Stimulated activated CD4-positive, alpha-beta T cell treated with anti-CD3 and anti-CD28 coated beads, Interleukin-1b, Interleukin-23, amount 100 ng/mL, for 1 hour (primary cell): ENCODE measurements at places on chromosomes 12 and 14.

- DNase-seq = no peak
These were observed 9.2 kb upstream of the APOLD1 start for GRCh38 chr12:12776261-12776660.

- no peak for DNase-seq
These were observed 56.6 kb downstream of the SCN8A start for GRCh38 chr12:51647647-51648046.

DNA sequence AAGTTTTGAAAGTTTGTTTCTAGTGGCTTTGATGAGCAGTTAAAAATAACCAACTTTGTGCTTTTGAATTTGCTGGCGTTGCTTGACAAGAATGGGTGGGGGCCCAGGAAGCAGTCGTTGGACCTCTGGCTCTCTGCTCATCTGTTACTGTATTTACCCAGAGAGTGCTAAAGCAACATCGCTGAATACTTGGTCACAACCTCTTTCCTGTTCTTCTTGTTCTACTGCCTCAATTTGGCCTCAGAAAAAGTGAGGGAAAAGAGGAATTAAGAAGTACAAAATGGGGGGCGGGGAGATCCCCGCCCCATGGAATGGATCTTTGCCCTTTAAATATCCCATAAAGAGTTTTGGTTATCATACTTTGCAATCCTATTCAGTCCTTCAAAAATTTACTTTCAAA is 221.5 kb upstream of the G2E3 start:
- DNase-seq = no peak

DNA sequence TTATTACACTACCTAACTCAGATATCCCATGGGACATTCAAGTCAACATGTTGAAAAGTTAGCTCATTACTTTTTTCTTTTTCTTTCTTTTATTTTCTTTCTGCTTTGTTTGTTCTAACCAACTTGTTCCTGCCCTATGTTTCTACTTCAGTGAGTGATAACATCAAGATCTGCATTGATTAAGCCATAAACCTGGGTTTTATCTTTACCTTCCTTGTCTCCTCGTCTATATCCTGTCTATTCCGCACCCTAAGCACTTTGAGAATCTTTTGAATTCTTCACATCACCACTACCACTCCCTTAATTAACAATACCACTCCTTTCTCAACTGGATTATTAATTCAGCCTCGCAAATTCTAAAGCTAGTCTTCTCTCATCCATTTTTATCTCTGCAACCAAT is 81.9 kb upstream of the AVPR1A start:
- no peak for DNase-seq

DNA sequence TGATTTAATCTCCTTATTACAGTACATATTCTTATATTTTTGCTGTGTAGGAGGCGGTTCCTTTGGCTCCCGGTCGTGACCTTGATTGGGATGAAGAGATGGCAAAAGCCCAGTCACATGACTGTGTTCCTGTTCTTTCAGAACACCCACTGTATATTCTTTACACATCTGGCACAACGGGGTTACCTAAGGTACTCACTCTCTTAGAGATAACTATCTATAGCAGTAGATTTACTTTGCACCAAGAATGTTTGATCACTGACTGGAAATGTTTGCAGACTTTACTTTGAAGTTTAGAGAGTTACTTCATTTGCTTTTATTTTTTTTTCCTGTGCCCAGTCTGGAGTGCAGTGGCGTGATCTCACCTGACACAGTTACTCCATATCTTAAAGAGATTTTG is 65.2 kb downstream of the ACSS3 start:
- DNase-seq = no peak

DNA sequence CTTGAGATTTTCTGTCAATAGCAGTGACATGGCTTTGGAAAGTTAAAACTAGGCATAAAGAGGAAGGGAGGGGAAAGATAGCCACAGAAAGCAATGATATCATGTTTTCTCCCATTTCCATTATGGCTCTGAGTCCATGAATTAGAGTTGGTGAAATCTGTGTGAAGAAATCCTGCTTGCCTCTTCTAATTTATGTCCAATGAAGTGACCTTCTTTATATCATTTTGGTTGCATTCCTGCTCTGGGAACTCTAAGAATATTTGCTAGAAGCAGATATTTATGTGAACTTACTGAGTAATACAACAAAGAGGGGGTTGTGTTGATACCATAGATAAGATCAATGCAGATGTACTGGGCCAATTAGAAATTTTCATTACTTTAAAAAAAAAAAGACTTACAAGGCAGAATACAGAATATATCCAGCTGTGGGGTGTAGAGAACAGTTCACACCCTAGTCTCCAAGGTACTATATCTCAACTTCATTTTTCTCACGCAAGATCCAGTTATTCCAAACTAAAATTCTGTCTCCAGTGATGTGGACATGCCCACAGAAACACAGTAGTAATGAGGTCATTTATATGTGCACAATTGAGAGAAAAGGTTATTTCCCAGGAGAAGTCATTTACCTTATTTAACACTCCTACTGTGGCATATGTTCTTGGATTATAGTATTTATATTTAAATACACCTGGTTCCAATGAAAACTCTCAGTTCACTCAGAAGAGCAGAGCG is 51.5 kb upstream of the KCNJ8 start:
- no peak for DNase-seq

DNA sequence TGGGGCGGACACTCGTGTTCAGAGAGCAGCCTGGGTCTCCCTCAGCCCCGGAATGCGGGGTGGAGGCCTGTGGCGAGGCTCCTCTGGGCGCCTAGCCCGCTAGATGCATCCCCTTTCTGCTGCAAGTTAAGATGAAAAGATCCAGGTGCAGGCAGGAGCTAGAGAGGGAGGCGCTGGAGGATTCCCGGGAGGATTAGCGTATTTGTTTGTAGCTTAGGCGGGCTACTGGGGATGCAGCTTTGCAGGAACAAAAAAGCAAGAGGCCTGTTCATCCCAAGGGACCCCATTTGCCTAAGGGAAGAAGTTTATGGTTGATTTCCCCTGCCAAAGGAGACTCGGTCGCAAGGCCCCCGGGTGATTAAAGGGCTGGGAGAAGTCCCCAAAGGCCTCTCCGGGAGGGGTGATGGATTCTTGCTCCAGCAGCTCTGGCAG is 824 bp downstream of the CCDC177 start:
- DNase-seq = no peak

- no peak for DNase-seq
These were observed 8.6 kb downstream of the INF2 start for GRCh38 chr14:104697892-104698583.

DNA sequence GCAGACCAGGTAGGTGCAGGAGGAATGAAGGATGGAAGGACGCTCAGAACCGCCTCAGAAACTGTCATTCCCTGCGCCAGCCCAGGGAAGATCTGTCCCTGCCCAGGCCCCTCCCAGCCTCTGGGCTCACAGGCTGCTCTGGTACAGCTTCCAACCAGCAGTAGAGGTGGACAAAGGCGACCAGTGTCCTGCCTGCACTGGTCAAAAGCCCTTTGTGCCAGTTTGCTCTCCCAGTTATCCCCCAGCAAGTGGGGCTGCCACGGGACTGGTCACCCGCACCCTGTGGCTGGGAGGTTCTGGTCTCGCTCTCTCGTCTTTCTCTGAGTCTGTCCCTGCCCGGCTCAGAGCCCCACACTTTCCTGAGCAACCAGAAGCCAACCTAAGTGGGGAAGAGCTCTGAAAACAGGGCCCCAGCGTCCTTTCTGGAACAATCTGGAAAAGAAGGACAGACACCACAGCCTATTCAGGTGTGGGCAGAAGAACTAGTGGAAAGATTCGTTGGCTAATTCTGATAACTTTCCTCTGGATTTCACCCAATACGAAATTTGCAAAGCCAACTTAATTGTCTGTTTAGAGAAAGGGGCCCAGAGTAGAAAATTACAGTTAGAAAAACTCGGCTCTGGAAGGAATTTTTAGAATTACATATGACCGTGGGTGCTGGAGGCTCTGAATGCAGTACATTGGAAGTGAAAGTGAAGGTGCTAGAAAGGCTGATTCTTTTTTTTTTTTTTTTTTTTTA is 21.7 kb downstream of the SNRNP35 start:
- no peak for DNase-seq

DNA sequence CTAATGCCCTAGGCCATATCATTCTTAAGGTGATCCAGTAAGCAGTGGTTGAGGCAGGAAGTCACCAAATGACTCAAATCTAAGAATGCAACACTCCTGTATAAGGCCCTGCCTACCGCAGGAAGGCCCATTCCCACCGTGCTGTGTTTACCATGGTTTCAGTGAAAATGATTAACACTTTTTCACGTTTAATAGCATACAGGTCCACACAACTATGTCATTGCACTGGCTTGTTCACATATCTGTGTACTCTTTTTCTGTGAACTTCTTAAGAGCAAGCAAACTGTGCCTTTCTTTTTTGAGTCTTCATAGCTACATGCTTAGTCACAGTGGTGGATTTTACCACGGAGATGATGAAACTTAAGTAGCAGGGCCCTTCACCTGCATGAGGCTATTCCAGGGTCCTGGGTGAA is 214.9 kb downstream of the CNTN1 start:
- DNase-seq = no peak

DNA sequence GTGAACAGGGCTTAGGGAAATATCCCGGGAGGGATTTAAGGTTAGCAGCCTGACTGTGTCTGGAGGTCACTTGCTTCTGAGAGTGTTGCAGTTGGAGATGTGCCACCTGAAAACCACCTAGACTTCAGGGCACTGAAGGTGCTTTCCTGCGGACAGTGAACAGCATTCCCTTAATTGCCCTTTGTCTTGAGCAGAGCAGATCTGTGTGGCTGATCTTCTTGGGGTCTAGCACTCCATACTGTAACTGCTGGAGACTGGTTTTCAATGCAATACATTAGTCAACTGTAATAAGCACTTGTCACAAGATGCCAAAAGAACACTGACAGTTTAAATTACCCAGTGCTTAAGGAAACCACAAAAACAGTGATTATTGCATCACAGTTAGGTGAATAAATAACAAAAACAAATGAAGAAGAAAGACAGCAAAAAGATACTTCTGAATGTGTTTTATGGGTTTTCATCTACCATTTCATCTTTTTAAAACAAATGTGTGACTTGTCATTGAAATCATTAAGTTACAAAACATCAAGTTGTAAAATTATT is 111.8 kb downstream of the PRIMA1 start:
- no peak for DNase-seq

- no peak for DNase-seq
These were observed 122.0 kb upstream of the EGLN3 start for GRCh38 chr14:34072921-34073320.

DNA sequence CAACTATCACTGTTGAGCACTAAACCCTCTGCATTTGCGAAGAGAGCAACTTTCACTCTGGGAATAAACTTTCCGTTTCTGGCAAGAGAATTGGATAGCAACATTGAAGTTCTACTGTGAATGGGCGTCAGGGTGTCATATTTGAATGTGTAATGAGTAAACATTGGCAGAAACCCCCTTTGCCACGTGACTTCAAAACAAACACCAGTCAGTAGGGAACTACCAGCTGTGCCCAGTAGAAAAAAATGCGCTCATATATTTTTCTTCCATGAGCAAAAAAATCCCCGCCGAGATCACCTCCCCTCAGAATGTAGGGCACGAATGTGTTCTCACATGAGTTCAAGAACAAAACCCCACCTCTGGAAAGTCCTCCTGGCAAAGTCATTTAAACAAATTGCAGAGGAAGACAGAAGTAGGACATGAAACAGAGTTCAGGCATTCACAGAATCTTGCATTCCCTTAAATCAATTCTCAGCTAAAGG is 80.6 kb downstream of the BTG1 start:
- no peak for DNase-seq

- no peak for DNase-seq
These were observed 2.4 kb downstream of the PRR13 start for GRCh38 chr12:53443955-53444354.

- DNase-seq = no peak
These were observed 313.4 kb downstream of the BCL11B start for GRCh38 chr14:98958632-98959031.

- no peak for DNase-seq
These were observed 288.2 kb downstream of the PPFIA2 start for GRCh38 chr12:81470923-81471322.

- DNase-seq = no peak
These were observed 104.1 kb downstream of the ANO2 start for GRCh38 chr12:5840944-5841343.

GRCh38 chr12:94429191-94429590 is 30.5 kb downstream of the CEP83 start:
- no peak for DNase-seq

DNA sequence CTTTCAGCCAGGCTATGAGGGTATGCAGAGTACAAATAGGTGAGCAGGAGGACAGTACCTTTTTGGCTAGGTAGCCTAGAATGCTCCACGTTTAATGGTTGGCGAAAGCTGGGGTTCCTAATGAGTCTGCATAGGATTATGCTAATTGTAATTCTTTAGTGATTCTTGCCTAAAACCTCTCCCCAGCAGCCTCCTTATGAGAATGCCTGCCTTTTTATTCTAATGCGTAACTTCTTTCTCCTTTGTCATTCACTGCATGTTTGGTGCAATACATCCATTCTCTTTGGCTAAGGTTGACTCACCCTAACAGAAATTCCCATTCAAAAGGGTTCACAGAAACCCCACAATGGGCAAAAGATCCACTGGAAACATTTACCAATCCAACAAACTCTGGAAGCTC is 752.2 kb downstream of the FSCB start:
- DNase-seq = no peak

- no peak for DNase-seq
These were observed 54.6 kb downstream of the FAM222A start for GRCh38 chr12:109767991-109768900.

DNA sequence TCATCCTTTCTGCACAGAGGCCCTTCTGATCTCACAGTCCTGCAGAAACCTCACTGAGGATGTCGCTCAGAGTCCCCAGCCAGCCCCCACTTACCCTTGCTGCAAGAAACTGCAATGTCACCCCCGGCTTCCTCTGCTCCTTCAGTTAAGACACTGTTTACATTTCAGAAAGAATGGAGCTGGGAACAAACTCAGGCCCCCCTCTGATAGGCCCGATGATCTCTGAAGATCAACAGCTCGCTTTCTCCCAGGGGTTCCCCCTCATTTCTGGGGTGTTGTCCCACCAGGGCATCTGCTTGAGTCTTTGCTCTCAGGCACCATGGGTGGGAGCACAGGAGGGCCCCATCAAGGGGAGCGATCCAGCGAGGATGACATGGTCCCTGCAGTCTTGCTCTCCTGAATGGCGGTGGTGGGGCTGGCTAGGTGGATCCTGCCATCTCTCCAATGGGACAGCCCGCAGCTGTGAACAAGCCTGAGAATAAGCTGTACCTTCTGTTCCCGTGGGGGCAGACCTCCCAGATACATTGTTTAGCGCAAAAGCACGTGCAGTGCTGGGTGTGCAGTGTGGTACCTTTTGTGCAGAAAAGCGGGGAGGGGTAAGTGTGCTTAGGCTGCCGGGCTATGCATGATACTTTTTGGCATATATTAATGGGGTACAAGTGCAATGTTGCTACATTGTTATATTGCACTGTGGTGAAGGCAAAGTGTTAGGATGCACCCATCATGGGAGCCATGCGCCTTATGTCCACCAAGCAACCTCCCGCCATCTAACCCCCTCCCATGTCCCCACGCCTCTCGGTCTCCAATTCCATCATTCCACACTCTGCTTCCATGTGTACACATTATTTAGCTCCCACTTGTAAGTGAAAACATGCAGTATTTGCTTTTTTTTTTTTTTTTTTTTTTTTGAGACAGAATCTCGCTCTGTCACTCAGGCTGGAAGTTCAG is 6.7 kb upstream of the NCOR2 start:
- DNase-seq = no peak

- no peak for DNase-seq
These were observed 42.0 kb downstream of the IQSEC3 start for GRCh38 chr12:108594-108993.
